ENCODE measurements at places on chromosomes 16 and 17.
A peak's percentile ranks its signal among the peaks of the same experiment; 100 is the strongest.

- DNase-seq: no peak
Observed at GRCh38 chr16:78224342-78224741, 124.9 kb downstream of the WWOX start.

- DNase-seq: no peak
Observed at GRCh38 chr17:75349589-75349988, 55.9 kb downstream of the GRB2 start.

DNA sequence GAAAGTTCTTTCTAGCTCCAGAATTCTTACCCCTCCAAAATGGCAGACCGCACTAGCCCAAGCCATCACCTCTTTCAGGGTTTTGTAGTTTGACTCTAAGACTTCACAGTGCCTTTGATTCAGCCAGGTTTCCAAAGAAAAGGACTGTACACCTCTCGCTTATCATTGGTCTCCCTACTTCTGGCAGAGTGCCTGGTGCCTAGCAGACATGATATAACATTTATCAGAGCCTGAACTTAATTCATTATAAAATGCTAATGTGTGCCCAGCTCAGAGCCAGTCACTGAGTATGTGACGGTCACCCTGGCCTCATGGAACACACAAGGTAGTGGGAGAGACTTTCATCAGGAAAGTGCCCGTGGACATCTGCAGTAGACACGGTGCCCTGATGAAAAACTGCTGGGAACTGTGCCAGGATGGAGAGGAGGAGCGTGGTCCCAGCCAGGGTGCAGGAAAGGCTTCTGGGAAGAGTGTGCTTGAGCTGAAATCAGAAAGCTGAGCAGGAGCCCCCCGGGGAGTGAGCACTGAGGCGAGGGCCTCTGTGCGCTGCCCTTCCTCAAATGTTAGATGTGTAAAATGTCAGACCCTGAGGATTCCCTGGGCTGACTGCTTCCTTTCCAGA lies 34.3 kb upstream of the LGALS9 start:
- DNase-seq: no peak

DNA sequence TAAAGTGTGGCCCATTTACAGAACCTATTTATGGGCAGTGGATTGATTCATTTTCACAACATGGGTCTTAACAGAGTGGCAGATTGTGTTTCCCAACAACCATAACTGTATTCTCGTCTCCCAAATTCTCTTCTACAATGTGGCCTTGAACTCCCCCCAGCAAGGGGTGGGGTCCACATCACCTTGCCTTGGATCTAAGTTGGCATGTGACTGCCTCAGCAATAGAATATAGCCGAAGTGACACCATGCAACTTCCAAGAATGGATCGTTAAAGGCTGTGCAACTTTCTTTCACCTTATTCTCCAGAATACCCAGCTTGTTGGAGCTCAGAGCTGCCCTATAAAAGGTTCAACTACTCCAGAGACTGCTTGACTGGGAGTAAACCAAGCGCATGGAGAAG lies 72.0 kb upstream of the CDH5 start:
- DNase-seq: no peak

DNA sequence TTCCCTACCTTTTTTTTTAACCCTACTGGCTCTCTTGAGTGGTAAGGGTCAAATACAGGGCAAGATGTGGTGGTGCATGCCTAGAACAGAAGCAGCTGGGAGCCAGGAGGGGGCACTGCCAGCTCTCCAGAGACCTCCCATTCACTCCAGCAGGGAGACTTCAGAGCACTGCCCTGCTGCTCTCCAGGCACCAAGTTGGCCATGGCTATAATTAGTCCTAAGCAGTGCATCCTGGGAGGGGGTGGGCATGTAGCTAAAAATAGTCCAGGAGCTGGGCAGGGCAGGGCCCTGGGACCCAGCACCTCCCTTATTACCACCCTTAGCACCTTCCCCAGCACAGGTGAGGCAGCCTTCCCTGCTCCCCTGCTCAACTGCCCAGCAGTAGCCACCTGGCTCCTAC lies 3.5 kb downstream of the CORO6 start:
- DNase-seq: peak; percentile 79

- no peak for DNase-seq
Observed at GRCh38 chr17:13917634-13918033, 151.7 kb upstream of the COX10 start.

DNA sequence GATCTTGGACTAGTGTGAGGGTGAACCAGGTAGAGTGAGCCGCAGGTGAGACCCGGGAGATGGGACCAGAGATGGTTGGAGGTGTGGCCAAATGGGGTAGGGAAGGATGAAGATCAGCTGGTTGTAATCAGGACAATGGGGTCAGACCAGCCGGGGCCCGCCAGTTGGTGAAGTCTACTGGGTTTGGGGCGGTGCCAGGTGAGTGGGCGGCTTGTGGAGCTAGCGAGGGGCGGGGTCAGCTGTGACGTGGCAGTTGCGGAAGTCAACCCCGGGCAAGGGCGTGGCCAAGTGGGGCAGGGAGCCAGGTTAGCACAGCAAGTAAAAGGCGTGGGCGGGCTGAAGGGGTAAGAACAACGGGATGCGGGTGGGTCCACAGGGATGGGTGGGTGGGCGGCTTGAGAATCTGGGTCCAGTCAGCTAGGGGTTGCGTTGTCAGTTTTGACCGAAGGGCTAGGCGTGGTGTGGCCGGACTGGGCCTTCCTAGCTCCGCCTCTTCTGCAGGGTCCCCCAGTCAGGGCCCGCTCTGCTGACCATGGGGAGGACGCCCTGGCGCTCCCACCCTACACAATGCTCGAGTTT lies 25.5 kb upstream of the ALKBH5 start:
- DNase-seq: peak; percentile 90

DNA sequence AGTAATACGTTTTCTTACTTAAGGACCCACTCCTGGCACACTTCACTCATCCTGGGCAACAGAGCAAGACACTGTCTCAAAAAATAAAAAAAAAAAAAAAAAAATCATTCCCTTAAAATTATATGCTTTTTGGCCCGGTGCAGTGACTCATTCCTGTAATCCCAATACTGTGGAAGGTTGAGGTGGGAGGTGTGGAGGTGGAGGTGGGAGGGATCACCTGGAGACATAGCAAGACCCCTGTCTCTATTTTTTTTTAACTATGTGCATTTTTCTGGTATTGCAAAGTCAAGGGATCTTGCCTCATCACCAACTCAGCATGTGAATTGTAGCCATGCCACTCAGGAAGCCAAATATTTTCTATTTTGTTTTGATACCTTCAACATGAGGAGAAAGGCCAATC lies 9.7 kb downstream of the STAT5B start:
- DNase-seq: no peak

GRCh38 chr17:79612468-79613194 lies 1.8 kb upstream of the RBFOX3 start:
- DNase-seq: peak; percentile 63
